ENCODE measurements at places on chromosomes 12 and 14.

GRCh38 chr14:58639842-58640484 is 2.2 kb downstream of the DACT1 start:
- DNase-seq, result peak; percentile 82

DNA sequence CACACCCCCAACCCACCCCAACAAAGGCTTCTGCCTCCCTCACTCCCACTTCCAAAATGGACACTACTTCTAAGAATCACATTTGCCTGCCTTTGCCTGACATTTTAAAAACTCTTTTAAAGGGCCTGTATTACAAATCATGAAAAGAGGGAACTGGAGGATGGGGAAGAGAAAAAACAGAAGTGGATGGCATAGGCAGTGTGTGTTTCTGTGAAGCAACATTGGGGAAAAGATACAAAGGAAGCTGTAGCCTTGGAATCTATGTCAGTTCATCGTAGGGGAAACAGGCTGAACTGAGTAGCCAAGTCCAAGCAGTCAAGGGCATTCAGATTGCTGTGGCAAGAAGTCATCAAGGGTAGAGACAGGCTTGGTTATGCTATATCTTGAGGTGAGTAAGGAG is 273.9 kb downstream of the BTG1 start:
- no peak for DNase-seq

GRCh38 chr12:62977418-62977817 is 42.5 kb upstream of the PPM1H start:
- DNase-seq, result no peak

DNA sequence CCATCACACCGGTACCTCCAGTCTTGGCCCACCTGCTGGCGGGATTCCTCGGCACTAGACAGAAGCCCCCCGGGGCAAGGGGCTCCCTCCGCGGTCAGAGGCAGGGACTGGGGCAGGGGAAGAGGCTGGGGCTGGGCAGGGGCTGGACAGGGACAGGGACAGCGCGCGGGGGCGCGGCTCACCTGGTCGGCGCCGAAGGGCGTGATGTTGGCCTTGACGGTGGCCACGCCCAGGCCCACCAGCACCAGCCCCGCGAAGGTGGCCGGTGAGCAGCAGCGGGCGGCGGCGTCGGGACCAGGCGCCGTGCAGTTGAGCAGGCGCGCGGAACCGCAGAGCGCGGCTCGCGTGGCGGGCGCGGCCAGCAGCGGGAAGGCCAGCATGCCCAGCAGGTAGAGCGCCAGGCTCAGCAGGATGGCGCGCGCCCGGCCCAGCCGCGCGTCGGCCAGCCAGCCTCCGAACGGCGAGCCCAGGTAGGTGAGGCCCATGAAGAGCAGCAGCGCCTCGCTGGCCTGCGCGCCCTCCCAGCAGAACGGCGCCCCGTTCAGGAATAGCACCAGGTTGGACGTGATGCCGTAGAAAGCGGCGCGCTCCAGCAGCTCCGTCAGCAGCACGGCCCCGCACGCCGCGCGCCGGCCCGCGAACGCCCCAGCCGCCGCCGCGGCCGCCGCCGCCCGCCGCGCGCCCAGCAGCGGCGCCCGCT is 392 bp downstream of the SLC15A4 start:
- DNase-seq, result no peak

- DNase-seq, result no peak
Observed at GRCh38 chr12:92049403-92049802, 96.2 kb downstream of the BTG1 start.

- no peak for DNase-seq
Observed at GRCh38 chr14:44530475-44530874, 23.4 kb upstream of the FSCB start.

DNA sequence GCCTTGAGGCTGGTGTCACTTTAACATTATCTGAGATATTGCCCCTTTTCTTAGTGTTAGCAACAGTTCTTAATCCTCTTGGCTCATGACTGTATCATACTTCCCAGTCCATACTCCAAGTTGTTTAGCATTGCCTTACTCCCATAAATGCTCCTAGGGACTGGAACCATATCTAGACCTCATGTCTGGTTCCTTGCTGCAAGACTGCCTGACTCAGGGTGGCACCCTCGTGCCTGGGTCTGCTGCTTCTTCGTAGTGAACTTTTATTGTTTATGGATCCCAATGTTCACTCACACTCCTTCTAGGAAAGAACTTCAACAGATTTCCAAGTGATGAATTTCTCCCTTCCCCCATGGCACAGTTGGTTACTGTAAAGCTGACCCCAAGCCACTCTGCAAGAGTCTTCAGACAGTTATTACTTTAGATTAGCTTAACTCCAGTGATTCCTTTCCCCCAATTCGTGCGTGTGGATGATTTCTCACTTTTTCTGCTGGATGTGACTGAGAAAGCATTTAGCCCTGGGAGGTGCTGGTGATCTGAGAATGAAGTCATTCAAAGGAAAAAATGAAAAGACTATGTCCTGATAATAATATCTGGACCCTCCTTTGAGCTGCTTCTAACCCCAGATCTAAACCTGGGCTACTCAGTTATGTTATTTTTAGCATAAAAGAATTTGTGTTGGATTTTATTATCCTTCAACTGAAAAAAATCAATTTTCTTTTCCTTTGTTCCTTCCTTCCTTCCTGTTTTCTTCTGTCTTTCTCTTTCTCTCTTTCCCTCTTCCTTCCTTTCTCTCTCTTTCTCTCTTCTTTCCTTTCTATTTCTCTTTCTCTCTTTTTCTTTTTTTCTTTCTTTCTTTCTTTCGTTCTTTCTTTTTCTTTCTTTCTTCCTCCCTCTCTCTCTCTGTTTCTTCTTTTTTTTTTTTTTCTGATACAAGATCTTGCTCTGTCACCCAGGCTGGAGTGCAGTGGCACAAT is 47.5 kb upstream of the PPP1R12A start:
- DNase-seq, result no peak

GRCh38 chr12:26239122-26239851 is 43.9 kb downstream of the SSPN start:
- DNase-seq, result peak; percentile 59

- no peak for DNase-seq
Observed at GRCh38 chr14:100832311-100832960, 6.5 kb downstream of the MEG3 start.

GRCh38 chr14:84493779-84494178 is 1036.2 kb upstream of the FLRT2 start:
- no peak for DNase-seq

DNA sequence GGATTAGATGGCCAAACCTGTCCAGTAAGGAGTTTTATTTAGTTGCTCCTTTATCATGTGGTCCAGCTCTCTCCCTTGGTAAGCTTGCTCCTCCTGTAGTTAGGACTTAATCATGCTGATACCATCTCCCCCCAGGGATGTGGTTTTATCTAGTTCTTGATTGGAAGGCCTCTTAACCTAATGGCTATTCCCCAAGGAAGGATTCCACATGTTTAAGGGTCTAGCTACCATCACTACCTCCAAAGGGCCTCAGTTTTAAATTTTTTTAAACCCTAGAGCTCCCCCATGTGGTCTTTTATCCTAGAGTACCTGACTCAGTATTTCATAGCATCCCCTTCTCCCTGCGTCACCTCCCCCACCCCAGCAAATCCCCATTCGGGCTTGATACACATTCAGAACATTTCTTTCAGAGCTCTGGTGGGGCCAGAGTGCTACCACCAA is 22.5 kb downstream of the MAP3K12 start:
- DNase-seq, result no peak

DNA sequence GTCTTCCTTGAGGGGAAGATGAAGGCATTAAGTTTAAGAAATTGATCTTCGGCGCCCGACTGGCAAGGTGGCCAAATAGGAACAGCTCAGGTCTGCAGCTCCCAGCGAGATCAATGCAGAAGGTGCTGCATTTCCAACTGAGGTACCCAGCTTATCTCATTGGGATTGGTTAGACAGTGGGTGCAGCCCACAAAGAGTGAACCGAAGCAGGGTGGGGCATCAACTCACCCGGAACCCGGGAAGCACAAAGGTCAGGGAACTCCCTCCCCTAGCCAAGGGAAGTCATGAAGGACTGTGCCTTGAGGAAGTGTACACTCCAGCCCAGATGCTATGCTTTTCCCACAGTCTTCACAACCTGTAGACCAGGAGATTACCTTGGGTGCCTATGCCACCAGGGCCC is 45.2 kb upstream of the AVPR1A start:
- no peak for DNase-seq

DNA sequence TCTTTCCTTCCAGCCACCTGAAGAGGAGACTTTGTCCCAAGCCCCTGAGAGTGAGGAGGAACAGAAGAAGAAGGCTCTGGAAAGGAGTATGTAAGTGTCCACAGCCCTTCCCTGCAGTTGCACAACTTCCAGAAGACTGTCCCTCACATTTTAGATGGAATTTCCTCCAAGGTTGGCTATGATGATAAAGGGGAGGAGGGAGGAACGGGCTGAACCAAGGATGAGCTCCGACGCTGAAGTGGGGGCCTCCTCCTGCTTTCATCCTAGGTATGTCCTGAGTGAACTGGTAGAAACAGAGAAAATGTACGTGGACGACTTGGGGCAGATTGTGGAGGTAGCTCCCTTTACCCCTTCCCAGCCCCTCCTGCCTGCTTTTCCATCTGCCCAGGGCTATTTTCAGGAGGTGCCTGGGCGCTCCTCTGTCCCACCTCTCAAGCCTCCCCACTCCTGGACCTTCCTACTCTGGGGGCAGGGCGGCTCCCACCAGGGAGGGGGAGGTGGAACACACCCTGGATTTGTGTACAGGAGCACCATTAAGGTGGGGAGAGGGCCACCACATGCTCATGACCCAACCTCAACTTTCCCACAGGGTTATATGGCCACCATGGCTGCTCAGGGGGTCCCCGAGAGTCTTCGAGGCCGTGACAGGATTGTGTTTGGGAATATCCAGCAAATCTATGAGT is 2.3 kb downstream of the ARHGEF25 start:
- no peak for DNase-seq
